Gastroesophageal sphincter (tissue), 4 donors: ENCODE measurements at places on chromosomes 16 and 17.

GRCh38 chr16:64696866-64697265 is 425.0 kb downstream of the CDH11 start:
- no peak for ATAC-seq

GRCh38 chr17:494601-495265 is 142.1 kb upstream of the RPH3AL start:
- ATAC-seq = no peak

GRCh38 chr16:55120408-55120807 is 189.7 kb downstream of the IRX5 start:
- ATAC-seq = no peak

DNA sequence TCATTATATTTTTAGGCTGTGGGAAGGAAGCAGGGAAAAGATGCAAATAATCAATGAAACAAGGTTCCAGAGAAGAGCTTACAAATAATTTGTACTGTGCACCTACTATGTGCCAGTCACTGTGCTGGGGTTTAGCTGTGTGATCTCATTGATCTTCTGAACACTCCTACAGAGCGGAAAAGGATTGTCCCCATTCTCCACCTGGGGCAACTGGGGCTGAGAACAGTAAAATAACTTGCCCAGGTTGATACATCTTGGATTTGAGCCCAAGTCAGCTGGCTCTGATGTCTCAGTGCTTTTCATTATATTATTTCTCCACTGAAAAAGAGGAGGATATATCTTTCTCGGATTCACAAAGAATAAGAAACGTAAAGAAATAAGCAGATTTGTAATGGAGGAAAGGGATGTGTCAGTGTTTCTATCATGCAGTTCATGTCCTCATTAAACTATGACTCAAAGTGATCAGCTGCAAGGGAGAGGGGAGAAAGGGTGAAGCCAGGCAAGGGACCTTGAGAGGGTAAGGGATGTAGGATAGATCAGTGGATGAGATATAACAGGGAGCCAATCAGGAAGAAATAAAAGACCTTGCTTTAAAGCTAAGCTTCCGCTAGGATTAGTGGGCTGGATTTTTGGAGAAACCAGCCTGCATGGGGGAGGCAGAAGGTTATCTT is 143.6 kb upstream of the NOL11 start:
- ATAC-seq = no peak

GRCh38 chr17:63445571-63445953 is 544 bp downstream of the CYB561 start:
- ATAC-seq = peak; percentile 5

- ATAC-seq = peak; percentile 16
These were observed 26.2 kb upstream of the RFFL start for GRCh38 chr17:35089586-35090296.

GRCh38 chr17:81075307-81075706 is 40.4 kb downstream of the BAIAP2 start:
- ATAC-seq = no peak

- ATAC-seq = no peak
These were observed 10.3 kb upstream of the AKAP10 start for GRCh38 chr17:19987897-19988296.

DNA sequence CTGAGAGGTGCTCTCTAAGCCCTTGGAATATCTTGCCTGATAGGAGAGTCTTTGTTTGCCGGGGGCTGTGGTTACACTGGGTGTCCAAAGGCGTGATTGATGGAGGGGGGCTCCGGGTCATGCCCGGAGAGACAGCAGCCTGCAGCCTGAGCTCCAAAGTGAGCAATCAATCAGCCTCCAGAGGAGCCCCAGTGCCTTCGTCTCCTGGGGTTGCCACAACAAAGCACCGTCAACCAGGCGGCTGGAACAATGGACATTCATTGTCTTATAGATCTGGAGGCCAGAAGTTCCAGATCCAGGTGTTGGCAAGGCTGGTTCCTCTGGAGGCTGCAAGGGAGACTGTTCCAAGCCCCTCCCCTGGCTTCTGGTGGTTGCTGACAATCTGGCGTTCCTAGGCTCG is 24.0 kb upstream of the GINS2 start:
- ATAC-seq = no peak

- no peak for ATAC-seq
These were observed 492.3 kb downstream of the NPIPA7 start for GRCh38 chr16:16871196-16871595.

DNA sequence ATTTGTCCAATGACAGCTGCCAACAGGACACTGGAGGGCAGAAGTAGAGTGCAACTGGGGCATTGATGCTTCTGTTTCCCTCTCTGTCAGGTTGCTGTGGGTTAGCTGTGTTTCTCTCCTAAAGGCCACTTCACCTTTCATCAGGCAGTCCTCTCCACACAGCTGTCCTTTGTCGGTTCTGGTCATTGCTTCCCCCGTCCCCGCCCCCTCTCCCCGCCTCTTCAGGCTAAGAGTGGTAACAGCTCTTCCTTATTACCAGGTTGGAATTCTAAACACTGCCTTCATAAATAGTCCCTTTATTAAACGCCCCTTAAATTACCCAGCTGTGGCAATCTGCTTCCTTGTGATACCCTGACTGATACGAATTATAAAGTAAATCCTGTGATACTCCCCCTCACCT is 31.8 kb upstream of the NSRP1 start:
- no peak for ATAC-seq

GRCh38 chr17:17180141-17180603 is 26.0 kb downstream of the PLD6 start:
- ATAC-seq = no peak

DNA sequence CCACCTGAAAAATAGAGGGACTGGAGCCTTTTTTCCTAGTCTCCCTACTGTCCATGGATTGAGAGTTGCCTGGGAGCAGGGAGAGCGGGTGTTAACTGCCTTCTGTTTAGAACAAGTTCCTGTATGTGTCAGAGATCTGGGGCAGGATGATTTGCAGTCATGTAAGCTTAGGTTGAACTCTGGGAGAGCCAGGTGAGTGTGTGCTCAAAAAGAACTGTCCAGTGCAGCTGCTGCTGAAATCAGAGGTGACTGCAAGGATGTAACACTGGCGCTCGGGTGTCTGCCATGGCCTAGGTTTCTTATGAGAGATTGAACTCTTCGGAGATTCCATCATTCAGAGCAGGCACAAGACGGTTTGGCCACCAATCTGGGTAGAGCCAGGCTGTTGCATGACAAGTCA is 432.5 kb downstream of the CDH13 start:
- ATAC-seq = no peak

DNA sequence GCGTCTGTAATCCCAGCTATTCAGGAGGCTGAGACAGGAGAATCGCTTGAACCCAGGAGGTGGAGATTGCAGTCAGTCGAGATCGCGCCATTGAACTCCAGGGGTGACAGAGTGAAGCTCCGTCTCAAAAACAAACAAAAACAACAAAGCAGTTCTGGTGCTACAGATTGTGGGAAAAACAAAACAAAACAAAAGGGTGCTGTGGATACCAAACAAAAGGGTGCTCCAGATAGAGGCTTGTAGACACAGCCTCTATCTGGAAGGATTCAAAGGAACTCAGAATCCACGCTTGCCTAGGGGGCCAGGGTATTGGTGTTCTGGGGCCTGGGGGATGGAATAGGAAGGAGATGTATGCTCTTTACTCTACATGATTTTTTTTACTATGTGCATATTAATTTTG is 2.5 kb downstream of the MYLK3 start:
- no peak for ATAC-seq

DNA sequence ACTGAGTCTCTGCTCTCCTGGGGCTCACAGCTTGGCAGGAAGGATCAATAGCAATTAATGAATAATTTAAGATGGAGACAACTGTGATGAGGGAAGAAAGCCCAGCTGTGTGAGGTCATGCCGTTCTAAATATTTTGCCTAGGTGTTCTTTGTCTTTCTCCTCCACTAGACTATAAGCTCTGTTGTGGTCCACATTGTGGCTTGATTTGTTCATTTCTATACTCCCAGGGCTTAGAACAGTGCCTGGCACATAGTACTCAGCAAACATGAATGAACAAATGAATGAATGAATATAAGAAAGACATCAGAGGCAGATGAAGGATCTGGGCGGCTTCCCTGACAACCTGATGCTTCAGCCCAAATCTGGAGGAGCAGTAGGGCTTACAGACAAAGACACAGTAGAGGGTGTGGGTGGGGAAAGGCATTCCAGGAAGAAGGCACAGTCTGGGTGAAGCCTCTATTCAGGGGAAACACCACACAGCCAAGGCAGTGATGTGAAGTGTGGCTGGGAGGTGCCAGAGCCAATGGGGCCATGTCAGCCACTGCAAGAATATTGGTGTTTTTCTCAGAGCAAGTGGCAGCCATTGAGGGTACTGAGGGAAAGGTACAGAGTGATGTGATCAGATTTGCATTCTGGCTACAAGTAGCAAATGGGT is 8.3 kb downstream of the CDH13 start:
- no peak for ATAC-seq

GRCh38 chr16:28193530-28194423 is 18.0 kb downstream of the XPO6 start:
- ATAC-seq = peak; percentile 36

GRCh38 chr17:61488878-61489718 is 36.9 kb downstream of the TBX4 start:
- ATAC-seq = no peak

GRCh38 chr17:8117980-8118768 is at the start of gene ALOXE3:
Gene ALOXE3 (minus strand): TSS chr17:8118514. CDS start chr17:8117990, 524 bp downstream.
- ATAC-seq = peak; percentile 16

DNA sequence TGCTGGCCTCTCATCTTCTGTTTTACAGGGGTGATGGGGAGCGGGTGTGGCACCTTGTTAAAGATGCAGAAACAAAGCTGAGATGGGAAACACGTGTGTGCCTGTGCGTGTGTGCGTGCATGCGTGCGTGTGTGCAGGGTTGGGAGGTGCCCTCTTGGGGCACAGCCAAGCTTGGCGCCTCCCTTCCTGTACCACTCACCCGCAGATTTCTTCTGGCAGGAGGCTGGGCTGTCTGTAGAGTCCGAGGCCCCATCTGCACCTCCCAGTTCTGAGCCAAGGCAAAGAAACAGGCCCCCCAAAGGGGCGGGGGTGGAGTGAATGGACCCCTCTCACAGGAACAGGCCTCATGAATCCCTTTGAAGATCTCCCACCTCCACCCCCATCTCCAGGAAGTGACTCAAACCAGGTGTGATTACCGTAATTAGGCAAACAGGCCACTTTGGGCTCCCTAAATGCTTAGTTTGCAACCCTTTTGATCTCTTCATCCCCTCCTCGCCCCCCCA is 20.9 kb downstream of the TNS4 start:
- peak; percentile 32 for ATAC-seq

GRCh38 chr17:78748730-78749317 is 33.2 kb downstream of the CYTH1 start:
- peak; percentile 75 for ATAC-seq

DNA sequence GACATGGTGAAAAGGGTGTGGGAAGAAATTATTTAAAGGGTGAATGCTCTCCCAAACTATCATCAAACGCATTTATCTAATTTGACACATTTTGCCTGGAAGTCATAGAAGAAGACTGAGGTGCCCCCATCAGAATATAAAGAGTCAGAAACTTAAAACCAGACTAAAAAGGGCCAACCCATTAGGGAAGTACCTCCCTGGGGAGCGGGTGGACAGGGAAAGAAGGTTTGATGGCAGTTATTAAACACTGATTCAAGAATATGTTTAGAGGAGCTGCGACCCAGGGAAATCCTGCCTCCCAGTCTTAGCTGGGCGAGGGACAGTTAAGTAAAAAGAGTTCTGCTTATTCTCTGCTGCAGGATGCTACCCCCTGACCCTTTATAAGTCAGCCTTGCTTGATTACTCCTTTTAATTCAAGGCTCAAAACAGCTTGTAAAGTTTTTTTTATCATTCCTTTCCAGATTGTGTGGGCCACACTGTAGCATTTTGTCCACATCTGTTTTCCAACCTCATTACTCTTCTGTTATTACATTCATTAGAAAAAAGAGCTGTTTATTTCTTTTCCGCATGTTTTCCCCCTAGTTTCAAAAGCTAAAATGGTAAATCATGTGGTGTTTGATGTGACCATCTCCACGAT is 138.5 kb upstream of the TBX2 start:
- ATAC-seq = no peak

DNA sequence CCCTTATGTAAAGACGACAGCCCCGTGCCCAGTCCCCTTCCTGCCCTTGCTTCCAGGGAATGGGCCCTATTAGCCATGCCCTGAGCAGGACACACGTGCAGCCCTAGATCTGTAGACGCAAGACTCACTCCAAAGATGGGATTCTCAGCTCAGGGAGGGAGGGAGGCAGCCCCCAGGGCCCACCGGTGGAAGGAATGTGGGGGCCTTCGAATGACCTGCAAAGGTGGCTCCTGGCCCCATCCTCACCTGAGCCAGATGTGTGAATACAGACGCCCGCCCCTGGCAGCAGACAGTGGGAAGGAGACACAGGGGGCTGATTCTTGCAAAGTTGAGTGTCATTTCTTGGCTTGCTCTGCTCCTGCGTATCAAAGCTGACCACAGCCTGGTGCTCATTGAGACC is 47.8 kb downstream of the LITAF start:
- no peak for ATAC-seq

- no peak for ATAC-seq
These were observed 117.0 kb downstream of the ZNF778 start for GRCh38 chr16:89334461-89334860.

DNA sequence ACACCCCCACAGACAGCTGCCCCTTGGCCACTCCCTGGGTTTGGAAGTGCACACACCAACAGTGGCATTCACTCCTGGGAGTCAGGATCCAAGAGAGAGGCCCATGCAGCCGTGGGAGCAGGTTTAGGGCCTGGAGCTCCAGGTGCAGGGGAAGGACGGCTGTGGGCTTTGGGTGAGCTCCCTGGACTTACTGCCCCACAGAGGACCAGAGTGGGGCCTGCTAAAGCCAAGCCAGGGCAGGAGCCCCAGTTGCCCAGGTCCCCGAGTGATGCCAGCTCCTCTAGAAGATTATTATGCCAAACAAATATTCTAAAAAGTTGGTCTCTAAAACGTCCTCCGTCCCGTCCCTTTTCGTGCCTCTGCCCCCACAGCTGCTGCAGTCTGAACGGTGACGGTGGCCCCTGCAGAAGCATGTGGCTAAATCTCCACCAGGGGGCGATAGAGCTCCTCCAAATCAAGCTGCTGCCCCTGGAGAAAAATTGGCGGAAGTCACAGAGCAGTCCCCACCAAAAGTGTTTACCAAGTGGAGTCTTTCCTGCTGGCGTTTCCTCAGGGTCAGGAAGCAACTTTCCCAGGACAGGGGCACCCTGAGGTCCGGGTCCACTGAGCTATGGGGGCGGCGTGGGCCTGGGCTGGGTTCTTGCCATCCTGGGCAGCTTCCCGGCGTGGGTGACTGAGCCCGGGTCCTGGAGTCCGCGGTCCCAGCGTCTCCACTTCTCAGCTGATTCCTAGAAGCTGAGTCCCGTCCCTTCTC is 4.2 kb downstream of the ARMC7 start:
- ATAC-seq = peak; percentile 80

- ATAC-seq = no peak
These were observed 99.4 kb downstream of the AMFR start for GRCh38 chr16:56325956-56326355.

DNA sequence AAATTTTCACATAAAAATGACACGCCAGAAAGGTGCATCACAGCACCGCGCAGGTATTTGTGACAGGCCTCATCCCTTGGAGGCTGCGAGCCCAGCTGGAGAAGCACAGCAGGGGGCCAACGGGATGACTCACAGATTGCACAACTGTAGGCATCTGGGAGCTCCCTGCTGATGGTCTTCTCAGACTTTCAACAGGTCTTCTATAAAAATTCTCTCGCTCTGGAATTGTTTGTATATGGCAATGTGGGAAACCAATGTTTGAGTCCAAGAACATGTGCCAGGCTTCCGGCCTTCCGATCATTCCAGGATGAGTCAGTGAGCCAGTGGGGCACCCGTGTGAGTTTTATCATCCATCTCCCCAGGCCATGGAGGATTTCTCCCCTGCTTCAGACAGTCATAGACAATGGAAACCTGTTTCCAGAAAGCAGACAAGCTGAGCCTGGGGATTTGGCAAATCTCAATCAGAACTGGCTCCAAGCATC is 24.1 kb upstream of the ADORA2B start:
- ATAC-seq = peak; percentile 63

- ATAC-seq = no peak
These were observed 184.4 kb upstream of the HS3ST3A1 start for GRCh38 chr17:13785981-13786598.
